ENCODE measurements at places on chromosomes 1 and 21. TPM values are rescaled to one million over a fixed set of nuclear protein-coding genes. Genes with fewer than 3 reads are reported as not detected.

Gene SIPA1L2
- 50.8 TPM for total RNA-seq

Gene FCRL2
- 0.26 TPM for total RNA-seq

Gene CASZ1
- 10.6 TPM for total RNA-seq

Gene HNRNPU
- total RNA-seq: 440 TPM

Gene TRIM62
- 4.1 TPM for total RNA-seq

Gene MYBPHL
- total RNA-seq: not detected

Gene PKP1
- 4.0 TPM for total RNA-seq

Gene CD244
- 0.21 TPM for total RNA-seq

Gene CA14
- 0.37 TPM for total RNA-seq

Gene VAV3
- 24.2 TPM for total RNA-seq

Gene SYT2
- total RNA-seq: 0.21 TPM

Gene PDE9A
- 13.5 TPM for total RNA-seq

Gene CHI3L1
- 0.53 TPM for total RNA-seq

Gene TMEM234
- total RNA-seq: 16.1 TPM

Gene CLDN17
- total RNA-seq: not detected

- no peak for DNase-seq
Measured at GRCh38 chr1:36300526-36300925, 5.6 kb upstream of the SH3D21 start.

GRCh38 chr1:231799363-231799986 lies 172.9 kb downstream of the DISC1 start:
- no peak for DNase-seq

GRCh38 chr1:220828950-220829586 lies 42.4 kb downstream of the MTARC1 start:
- DNase-seq: no peak

DNA sequence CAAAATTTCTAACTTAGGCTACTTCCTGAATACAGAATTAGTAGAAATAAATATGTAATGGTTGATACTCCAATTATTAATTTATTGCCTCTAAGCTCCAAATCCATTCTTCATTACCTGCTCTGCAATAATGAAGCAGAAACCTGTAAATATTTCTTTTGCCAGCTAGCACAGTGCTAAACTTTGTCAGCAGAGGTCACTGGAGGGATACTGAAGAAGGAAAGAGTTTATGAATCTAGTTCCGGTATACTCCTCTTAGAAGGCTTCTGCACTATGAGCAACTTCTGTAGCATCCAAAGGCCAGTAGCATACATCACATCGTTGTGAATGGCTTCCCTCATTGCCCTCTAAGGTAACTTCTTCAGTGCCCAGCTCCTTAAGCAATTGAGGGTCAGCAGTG lies 81.0 kb upstream of the LHX8 start:
- DNase-seq: no peak

DNA sequence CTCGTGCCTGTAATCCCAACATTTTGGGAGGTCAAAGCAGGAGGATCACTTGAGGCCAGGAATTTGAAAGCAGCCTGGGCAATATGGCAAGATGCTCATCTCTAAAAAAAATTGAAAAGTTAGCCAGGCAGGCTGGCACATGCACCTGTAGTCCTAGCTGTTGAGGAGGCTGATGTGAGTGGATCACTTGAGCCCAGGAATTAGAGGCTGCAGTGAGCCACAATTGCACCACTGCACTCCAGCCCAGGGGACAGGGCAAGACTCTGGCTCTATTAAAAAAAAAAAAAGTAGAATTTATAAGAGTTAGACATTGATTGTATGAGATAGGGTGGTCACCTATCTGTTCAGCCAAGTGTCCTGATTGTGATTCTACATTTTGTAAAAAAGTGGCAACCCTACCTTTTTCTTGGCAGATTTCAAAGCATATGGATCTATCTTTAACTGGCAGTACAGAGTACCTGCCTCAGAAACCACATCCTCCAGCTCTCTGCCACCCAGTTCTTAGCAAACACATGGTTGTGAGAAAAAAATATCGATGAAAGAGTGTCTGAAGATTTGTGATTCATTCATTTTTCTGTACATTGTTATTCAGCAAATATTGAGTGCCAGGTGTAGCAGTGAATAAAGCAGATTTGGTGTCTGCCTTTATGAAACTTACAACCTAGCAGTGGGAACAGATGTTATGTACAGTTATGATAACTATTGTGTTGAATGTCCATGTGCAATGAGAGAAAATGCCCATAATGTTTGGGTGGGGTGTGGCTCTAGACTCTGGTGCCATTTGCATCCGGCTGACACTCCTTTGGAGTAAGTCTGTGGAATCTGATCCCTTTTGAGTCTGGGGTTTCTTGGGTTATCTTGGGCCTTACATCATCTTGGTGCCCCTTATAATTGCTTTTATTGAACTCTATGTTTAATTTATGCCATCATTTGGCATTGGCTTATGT lies 82.5 kb downstream of the ST3GAL3 start:
- no peak for DNase-seq

GRCh38 chr1:228321435-228321834 lies 85.2 kb downstream of the TRIM11 start:
- DNase-seq: no peak

DNA sequence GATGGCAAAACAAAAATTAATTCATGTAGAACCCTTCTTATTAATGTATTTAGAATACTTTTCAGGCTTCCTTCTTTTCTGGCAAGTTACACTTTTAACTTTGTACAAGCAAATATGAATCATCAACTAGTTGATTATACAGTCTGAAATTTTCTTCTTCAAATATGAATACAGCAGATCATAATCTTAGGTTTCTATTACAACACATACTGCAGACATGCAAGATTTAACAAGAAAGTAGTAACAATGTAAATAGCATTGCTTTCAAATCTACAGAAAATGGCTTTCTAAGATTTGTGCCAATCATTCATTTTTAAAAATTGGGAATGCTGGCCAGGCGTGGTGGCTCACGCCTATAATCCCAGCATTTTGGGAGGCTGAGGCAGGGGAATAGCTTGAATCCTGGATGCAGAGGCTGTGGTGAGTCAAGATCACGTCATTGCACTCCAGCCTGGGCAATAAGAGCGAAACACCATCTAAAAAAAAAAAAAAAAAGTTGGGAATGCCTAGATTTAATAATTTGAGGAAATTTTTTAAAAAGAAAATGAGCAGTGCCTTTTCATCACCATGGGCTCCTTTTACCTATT lies 68.4 kb upstream of the DPYD start:
- DNase-seq: no peak

DNA sequence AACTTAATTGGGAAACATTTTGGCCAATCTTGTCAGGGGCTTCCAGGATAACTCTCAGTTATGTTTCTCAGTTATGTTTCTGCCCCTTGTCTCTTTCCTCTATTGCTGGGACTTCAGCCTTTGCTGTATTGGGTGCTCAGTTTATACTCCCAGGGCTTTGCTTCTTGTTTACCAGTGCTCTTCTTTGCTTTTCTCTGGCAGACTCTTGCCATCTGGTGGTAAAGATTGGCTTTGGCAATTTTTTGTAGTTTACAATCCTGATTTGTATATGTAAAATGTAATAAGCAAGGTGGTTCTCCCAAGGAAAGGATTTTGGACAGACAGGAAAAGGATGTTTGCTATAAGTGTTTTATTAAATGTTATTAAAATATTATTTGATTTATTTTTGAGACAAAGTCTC lies 37.9 kb downstream of the FABP3 start:
- DNase-seq: no peak

- no peak for DNase-seq
Measured at GRCh38 chr1:201427963-201428362, 6.4 kb upstream of the TNNI1 start.

DNA sequence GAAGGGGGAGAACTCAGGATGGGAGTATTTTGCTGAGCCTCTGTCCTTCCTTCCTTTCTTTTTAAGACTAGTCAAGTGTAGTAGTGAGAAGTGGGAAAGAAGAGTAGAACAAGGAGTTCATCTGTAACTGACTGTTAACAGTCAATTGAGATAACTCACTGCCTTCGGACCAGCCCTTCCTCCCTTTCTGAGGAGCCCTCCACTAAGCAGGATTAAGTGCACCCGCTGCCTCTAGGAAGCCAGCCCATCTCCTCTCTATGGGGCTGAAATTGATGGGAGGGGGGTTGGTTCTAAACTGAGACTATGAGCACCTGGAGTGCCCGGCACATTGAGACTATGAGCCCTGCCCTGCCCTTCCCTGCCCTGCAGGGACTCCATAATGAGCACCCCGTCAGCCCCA lies 72.7 kb upstream of the TINAGL1 start:
- no peak for DNase-seq

DNA sequence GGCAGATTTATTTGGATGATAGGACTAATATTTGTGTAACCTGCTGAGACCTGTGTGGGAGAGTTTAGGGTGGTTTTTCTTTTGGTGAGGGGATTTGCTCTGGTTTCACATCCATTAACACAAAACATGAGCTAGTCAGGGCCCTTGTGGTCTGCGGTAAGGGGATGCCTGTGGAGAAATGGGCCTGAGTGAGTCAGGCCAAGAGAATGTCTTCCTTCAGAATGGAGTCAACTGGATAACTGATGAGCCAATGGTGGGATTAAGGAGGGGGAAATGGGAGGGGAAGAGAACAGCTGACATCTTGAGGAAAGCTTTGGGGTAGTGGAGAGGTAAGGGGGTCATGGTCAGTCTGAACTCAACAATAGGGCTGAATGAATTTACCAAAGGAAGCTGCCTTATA lies 13.9 kb downstream of the WNT2B start:
- DNase-seq: no peak

DNA sequence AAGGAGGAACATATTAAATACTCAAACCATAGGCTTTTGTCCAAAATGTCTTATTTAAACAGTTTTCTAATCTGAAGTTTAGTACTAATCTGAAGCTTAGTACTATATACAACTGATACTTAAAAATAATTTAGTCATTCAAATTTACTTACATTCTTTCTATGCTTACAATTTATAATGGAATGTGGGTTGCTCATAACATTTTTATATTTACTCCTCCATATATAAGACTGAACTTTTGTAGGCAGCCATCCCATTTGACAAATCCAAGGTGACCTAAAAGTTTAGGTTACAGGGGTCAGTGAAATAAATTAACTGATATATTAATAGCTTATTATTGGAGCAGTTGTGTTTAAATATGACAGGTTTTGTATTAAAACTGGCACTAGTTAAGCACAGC lies 570.6 kb downstream of the DPYD start:
- DNase-seq: no peak

- no peak for DNase-seq
Measured at GRCh38 chr1:109923131-109923945, 12.7 kb downstream of the CSF1 start.

DNA sequence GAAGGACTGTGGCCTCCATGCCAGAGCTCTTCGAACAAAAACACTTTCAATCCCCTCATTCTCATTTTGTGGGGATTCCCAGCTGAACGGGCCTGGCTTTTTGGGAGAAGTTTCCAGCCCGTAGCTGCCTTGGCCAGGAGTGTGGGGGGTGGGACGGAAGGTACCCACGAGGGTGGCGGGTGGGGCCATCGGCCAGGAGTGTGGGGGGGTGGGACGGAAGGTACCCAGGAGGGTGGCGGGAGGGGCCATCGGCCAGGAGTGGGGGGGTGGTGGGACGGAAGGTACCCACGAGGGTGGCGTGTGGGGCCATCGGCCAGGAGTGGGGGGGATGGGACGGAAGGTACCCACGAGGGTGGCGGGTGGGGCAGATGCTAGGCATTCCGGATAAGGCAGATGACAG lies 71.7 kb upstream of the ZBTB18 start:
- DNase-seq: no peak

DNA sequence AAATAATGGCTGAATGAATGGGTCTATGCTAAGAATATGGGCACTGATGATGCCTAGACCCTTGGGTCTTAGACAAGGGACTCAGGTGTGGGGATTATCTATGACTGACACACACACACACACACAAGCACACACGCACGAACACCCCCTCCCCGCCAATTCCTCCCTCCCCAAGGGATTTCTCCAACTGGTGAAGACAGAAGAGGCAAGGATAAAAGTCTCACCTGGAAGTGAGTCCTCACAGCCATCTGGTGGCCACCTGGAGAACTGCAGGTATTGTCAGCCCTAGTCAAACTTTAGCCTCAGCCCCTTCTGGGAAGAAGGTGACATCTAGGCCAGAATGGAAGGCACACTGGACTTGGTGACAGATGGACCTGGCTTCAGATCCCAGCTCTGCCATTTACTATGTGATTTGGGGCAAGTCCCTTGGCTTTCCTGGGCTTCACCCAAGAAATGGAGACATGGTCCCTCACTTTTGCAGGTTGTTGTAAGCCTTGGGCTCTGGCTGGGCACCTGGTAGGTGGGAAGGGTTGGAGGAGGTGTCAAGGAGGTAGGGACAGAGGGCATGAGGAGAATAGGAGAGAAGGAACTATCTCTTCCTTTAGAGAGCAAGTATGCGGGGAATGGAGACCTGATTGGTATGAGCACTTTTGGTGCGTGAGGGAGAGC lies 4.0 kb upstream of the GPR3 start:
- DNase-seq: no peak
